Germinal center (tissue), 1 donor: ENCODE measurements at places on chromosomes 4 and X.

GRCh38 chr4:64166365-64166764 lies 242.9 kb downstream of the TECRL start:
- no peak for DNase-seq

GRCh38 chr4:14783011-14783877 lies 219.0 kb upstream of the CPEB2 start:
- DNase-seq: no peak

GRCh38 chr4:42315231-42315630 lies 82.1 kb upstream of the SHISA3 start:
- DNase-seq: no peak

- DNase-seq: no peak
Measured at GRCh38 chr4:95549246-95550114, 707 bp upstream of the UNC5C start.

DNA sequence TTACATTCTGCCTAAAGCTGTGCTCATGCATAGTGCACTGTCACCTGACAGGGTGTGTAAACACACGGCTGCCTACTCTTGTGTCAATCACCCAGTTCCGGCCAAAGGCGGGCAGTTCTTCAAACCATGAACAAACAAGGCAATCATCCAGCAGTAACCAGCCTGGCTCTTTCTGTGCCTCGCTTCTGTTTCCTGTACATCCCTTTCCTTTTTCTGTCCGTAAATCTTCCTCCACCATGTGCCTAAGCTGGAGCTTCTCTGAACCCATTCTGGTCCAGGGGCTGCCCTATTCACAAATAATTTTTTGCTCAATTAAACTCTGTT lies 60.8 kb upstream of the CBR4 start:
- DNase-seq: no peak

DNA sequence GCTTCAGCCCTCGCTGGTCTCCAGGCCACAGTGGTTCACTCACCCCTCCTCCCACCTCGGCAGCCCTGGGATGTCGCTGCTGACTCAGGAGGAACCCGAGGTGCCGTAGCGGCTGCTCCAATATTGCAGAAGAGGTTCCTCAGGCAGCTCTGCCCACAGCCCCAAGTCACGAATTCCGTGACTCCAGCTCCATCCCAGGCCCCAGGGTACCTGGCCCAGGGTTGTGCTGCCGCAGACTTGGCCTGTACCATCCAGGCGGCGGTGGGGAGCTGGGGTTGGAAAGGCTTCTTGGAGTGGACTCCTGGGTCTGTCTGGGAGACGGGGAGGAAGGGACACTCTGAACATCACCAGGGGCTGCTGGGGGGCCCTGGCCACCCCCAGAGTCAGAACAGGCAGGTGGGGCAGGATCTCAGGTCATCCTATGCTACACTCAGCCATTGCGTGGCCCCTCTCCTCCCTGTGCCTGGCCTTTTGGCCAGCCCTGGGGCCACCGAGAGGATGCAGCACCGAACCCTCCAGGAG lies 728 bp upstream of the HGFAC start:
- no peak for DNase-seq

DNA sequence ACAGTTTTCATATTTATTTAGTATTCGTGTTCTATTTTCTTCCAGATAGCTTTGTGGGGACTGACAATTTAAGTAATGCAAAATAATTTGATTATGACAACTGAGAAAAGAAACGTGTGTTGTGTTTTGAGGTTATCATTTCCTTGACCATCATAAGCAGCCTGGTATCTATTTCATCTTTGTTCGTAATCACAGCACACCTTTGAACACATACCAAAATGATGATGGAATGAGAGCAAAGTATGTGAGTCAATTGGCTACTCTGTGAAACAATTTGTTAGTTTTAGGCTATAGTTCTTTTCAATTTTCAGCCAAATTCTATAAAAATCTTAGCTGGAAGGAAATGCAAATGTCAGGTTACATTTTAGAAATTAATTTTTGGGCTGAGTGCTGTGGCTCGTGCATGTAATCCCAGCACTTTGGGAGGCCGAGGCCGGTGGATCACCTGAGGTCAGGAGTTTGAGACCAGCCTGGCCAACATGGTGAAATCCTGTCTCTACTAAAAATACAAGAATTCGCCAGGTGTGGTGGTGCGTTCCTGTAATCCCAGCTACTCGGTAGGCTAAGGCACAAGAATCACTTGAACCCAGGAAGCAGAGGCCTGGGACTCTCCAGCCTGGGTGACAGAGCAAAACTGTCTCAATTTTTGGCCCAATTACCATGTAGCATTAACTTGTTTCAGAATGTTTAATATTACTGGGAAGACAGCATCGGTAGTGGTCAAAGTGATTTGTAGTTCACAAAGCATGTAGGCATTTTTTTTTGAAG lies 1.1 kb upstream of the DUSP21 start:
- no peak for DNase-seq

DNA sequence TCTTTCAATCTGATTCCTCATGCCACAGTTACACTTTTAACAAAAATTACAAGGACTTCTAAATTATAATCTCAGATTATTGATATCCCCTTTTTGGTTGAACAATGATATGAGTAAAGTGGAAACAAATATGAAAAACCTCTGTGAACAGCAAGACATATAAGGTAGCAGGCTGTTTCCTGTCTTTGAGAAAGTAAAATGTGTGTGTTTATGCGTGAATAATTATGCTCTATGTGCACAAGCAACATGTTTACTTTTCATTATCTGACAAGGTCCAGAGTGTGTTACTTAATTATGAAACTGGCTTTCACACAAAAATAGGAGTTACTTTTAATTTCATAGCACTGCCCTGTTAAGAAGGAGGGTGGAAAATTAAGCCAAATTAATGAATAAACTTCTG lies 43.1 kb downstream of the DDIT4L start:
- no peak for DNase-seq

- no peak for DNase-seq
Measured at GRCh38 chrX:109638158-109638557, 13.2 kb upstream of the KCNE5 start.

DNA sequence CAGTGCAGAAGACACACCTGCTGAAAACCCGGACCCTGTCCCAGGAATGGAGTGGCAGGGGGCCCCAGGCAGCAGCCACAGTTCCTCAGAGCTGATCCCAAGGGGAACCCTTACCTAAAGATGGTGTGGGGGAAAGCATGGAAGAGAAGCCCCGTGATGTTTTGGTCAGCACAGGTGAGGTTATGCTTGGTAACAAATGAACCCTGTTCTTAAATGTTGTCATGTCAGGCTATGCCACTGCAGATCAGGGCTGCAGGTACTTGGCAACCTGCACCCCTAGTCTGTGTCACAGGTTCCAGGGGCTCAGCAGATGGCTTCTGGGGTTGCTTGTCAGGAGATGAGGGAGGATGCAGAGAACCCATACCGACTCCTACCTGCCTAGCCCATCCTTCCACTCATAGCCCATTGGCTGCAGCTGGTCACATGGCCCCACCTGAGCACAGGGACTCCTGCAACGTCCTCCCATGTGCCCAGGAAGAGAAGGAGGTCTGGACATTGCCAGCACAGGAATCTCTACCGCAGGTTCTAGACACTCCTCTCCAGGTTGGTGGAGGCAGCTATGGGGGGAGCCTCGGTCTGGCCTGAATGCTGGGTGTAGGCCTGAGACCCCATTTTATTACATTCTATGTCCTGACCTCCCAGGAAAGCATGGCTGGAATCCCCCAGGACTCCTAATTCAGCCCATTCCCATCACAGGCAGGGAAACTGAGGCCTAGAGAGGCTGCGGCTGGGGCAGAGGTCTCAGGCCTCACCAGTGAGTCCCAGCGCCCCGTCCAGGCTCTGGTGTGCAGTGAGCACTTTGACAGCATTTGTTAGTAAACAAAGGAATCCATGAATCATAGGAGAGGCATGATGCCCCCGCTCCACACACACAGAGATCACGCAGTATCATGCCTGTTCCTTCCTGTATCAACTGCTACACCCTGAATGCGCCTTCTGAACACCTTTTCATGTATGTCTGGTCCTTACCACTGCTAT lies 51.1 kb downstream of the ADRA2C start:
- no peak for DNase-seq

- DNase-seq: no peak
Measured at GRCh38 chrX:138946926-138947325, 235.4 kb upstream of the FGF13 start.
